ENCODE measurements at places on chromosomes 11 and 22.

DNA sequence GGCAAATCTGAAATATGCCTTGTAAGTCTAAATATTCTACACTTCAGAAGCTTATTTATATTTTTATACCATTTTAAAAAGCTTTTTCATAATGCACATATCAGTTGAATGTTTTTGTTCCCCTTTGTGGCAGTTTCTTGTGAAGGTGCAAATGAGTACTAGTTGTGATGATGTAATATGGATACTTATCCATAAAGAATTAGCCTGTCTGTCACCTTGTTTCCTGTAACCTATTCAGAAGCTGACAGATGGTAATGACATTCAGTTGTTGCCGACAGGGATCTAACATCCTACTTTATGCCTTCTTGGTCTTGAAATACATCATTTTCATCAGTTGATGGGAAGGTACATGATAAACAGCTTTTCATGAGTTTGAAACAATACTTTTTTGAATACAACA lies 2.9 kb downstream of the QSER1 start:
- H3K36me3 ChIP-seq = no peaks in the 10 kb centered on the region
- peaks cover 39% of the 10 kb centered on the region for H3K4me1 ChIP-seq
- peak overlapping the region; percentile 98 for H3K27ac ChIP-seq
- DNase-seq = no peak
- no peaks in the 10 kb centered on the region for H3K27me3 ChIP-seq

- H3K4me1 ChIP-seq = peaks cover 7% of the 10 kb centered on the region
- no peak overlapping the region for H3K27ac ChIP-seq
- H3K27me3 ChIP-seq = peaks cover 73% of the 10 kb centered on the region
- no peak for DNase-seq
Measured at GRCh38 chr11:114228435-114229411, 67.5 kb upstream of the NNMT start.

DNA sequence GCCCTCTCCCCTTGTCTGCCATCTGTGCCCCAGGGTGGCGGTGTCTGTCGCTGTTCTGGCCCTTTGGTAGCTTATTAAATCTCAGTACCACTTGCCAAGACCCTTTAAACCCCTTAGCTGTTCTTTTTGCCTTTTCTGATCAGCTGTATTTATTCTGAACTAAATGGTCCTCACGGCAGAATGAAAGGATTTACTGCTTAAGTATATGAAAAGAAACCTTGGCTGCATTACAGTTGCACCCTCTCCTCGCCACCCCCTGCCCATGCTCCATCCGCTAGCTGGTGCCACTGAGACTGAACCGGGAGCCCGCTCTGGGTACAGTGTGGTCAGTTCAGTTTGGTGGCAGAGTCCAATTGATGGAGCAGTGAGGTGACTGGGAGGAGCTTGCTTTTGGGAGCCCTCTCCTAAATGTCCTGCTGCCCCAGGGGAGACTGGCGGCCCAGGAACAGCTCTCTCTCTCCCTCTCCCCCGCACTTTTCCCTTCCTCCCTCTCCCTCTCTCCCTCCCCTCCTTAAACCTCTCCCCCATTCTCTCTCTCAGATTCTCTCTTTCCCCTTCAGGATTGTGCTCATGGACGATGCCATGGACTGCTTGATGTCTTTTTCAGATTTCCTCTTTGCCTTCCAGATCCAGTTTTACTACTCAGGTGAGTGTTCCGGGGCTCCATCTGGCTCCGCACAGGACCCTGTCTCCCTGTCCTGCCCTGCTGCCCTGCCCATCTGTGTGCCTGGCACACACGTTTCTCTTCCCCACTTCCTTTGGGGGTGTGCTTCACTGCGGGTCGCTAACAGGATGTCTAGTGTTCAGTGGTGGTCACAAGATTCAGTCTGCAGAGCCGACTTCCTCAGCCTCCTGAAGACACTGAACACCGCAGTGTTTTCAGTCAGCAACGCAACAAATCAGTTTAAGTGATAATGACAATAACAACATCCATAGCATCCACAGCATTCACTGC lies 21.8 kb downstream of the ARFGAP2 start:
- no peaks in the 10 kb centered on the region for H3K36me3 ChIP-seq
- no peak overlapping the region for H3K27ac ChIP-seq
- no peak overlapping the region for H3K4me3 ChIP-seq
- no peaks in the 10 kb centered on the region for H3K27me3 ChIP-seq
- DNase-seq = no peak

DNA sequence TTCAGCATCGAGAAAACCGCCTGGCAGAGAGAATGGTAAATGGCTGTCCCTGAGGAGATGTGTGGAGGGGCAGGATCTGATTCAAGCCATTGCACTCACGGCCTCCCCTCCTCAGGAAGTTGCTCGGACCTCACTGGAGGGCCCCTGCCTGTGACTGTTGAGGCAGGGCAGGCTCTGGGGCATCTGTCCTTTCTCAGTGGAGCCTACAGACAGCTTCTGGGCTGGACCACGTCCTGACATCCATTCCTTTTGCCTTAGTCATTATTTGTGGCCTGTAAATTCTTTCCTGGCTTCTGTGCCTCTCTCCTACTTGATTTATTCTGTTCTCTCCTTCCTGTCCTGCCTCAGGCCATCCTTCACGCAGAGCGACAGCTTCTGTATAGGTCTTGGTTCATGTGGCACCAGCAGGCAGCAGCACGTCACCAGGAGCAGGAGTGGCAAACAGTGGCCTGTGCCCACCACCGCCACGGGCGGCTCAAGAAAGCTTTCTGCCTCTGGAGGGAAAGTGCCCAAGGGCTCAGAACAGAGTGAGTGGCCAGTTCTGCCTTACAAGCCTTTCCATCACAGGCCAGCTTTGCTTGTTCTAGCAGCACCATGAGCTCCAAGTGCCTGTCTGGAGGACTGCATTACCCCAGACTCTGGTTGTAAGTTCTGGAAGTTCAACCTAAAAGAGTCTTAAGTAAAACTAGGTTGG lies 59.6 kb downstream of the PISD start:
- H3K4me1 ChIP-seq = peaks cover 9% of the 10 kb centered on the region
- no peaks in the 10 kb centered on the region for H3K27me3 ChIP-seq
- peak overlapping the region; percentile 88 for H3K27ac ChIP-seq

DNA sequence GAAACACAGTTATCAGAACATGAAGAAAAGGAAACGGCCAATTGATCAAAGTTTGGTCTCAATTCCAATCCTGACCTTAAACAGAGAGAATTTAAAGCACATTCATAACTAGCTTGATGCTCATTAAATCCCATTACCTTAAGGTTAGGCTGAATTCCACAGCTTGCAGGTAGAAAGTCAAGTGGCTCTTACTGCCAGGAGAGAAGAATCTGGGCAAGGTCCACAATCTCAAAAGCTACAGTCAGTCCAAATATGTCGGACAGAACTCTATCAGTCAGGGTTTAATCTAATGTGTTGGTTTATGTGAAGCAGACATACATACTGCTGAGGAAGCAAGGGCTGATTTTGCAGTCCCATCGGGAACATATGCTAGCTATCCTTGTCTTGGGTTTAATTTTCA lies 348.8 kb downstream of the SOX6 start:
- H3K36me3 ChIP-seq = peaks cover 6% of the 10 kb centered on the region
- no peak overlapping the region for H3K4me3 ChIP-seq
- H3K4me1 ChIP-seq = peaks cover 19% of the 10 kb centered on the region
- no peak for DNase-seq
- H3K27ac ChIP-seq = no peak overlapping the region

DNA sequence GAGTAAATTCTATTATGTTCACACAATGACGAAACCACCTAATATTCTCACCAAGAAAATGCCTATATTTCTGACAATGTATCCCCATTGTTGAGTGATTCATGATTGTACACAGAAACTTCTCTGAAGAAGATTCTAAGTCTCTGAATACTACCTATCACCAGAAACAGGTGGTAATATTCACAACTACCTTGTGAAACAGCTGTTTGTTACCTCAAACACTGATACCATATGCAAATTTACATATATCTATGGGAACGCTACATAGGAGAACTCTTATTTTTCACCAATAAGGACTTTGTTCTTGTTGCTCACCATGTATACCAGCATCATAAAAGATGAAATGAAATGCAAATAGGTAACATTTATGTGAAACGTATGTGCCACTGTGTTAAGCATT lies 59.3 kb downstream of the PDGFD start:
- H3K27me3 ChIP-seq = no peaks in the 10 kb centered on the region
- H3K27ac ChIP-seq = peak overlapping the region; percentile 19
- no peak for DNase-seq

DNA sequence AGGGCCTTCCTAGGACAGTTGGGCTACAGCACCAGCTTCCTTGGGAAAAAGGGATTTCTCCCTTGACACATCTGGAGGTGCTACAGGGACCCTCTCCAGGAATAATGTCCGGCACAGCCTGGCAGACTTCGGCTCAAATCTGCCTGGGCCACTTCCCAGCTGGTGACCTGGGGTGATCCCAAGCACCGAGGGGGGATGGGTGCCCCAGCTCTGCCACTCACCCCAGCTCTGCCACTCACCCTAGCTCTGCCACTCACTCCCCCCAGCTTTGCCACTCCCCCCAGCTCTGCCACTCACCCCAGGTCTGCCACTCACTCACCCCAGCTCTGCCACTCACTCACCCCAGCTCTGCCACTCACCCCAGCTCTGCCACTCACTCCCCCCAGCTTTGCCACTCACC lies 9.9 kb downstream of the OSBPL5 start:
- H3K27me3 ChIP-seq = no peaks in the 10 kb centered on the region
- DNase-seq = no peak
- H3K4me3 ChIP-seq = no peak overlapping the region
- peaks cover 1% of the 10 kb centered on the region for H3K36me3 ChIP-seq

DNA sequence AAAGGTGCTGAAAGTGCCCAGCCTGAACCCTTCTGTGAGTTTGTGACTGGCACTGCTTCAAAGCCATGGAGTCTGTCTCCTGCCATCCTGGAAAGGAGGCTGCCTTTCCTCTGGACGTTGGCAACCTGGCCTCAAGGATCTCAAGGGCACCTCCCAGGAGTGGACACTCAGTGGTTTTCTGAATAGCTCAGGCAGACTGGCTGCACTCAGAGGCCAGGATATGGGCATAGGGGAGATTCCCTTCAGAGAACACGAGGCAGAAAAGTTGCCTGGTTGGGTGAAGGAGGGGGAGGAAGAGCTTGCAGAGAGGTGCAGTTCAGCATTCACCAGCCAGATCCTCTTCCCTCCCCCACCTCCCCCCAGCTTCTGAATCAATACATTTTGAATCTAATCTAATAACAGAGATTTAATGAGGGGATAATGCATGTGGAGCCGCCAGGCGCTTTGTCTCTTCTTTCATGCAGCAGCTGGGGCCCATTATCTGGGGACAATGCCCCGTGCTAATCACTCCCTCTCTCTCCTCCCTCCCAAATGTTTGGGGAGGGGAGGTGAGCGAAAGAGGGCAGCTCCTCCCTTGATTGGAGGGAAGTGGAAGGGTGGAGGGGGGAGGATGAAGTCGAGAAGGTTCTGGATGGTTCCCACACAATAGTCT lies 17.7 kb downstream of the HTR3A start:
- no peak for DNase-seq
- no peaks in the 10 kb centered on the region for H3K4me1 ChIP-seq
- no peak overlapping the region for H3K27ac ChIP-seq

DNA sequence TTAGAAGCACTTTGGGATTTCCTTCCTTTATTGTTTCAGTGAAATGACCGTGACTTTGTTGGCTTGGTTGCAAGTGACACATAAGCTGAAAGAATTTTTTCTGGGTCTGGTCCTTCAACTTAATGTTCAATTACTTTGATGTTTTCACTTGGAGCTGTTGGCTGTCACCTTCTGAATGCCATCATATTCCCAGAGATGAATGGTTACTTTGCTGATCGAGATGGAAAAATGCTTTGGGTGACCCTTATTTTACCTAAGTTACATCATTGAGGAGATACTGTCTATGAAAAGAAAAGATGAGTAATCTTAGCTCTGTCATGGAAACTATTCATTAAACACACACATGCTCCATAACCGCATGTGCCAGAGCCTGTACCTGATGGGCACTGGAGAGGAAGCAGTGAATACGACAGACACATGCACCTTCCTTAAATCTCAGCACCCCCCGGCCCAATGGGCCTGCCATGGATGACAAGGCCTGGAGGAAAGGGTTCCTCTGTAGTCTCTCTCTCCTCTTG lies 76.9 kb downstream of the TENM4 start:
- H3K27me3 ChIP-seq = no peaks in the 10 kb centered on the region
- no peaks in the 10 kb centered on the region for H3K36me3 ChIP-seq
- DNase-seq = no peak
- peaks cover 9% of the 10 kb centered on the region for H3K4me1 ChIP-seq
- H3K27ac ChIP-seq = no peak overlapping the region
- no peak overlapping the region for H3K4me3 ChIP-seq

DNA sequence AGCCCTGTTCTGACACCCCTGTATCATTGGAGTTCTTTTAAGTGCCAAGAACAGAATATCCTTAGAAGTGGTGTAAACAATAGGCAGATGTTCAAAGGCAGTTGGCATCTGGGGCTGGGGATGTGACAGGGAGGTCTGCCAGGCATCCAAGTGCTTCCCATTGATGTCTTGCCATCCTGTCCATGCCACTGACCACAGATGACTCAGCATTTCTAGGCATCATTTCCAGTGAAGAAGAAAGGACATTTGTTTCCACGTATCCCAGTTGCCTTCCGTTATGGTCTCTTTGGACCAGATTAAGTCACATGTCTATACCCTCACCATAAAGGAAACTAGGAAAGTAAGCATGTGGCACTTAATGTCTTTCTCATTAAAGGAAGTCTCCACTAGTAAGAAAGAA lies 76.7 kb upstream of the BARX2 start:
- H3K27me3 ChIP-seq = no peaks in the 10 kb centered on the region
- no peaks in the 10 kb centered on the region for H3K36me3 ChIP-seq
- no peak overlapping the region for H3K27ac ChIP-seq

GRCh38 chr11:14202251-14203196 lies 156.5 kb downstream of the RRAS2 start:
- no peaks in the 10 kb centered on the region for H3K27me3 ChIP-seq
- H3K4me3 ChIP-seq = no peak overlapping the region
- no peak for DNase-seq
- H3K36me3 ChIP-seq = no peaks in the 10 kb centered on the region

GRCh38 chr11:111367411-111368284 lies 11.4 kb downstream of the POU2AF1 start:
- H3K27me3 ChIP-seq = peaks cover 27% of the 10 kb centered on the region
- no peaks in the 10 kb centered on the region for H3K36me3 ChIP-seq
- DNase-seq = no peak
- H3K4me3 ChIP-seq = no peak overlapping the region
- H3K4me1 ChIP-seq = no peaks in the 10 kb centered on the region
- no peak overlapping the region for H3K27ac ChIP-seq

DNA sequence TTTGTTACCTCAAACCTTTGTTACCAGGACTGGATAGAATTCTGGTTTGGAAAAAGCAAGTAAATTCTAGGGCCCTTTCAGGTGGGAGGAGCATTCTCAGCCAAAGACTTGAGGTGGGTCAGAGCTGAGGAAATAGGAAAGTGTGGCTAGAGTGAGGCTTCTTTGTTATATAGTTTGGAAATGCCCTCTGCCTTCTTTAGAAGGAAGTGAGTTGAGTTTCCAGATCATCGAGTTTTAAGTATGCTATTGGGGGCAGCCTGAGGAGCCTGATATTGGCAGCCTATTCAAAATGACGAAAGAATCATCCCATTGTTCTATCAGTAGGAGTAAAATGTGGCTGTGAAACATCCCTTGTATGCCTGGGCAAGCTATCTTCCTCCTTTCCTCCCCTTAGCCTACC lies 134.1 kb downstream of the ARHGAP42 start:
- peaks cover 23% of the 10 kb centered on the region for H3K4me1 ChIP-seq
- H3K36me3 ChIP-seq = no peaks in the 10 kb centered on the region
- peak overlapping the region; percentile 11 for H3K27ac ChIP-seq
- no peak overlapping the region for H3K4me3 ChIP-seq
- no peak for DNase-seq
